RKO (cell line): ENCODE measurements at places on chromosomes 7 and 10.
A peak's percentile ranks its signal among the peaks of the same experiment; 100 is the strongest.

DNA sequence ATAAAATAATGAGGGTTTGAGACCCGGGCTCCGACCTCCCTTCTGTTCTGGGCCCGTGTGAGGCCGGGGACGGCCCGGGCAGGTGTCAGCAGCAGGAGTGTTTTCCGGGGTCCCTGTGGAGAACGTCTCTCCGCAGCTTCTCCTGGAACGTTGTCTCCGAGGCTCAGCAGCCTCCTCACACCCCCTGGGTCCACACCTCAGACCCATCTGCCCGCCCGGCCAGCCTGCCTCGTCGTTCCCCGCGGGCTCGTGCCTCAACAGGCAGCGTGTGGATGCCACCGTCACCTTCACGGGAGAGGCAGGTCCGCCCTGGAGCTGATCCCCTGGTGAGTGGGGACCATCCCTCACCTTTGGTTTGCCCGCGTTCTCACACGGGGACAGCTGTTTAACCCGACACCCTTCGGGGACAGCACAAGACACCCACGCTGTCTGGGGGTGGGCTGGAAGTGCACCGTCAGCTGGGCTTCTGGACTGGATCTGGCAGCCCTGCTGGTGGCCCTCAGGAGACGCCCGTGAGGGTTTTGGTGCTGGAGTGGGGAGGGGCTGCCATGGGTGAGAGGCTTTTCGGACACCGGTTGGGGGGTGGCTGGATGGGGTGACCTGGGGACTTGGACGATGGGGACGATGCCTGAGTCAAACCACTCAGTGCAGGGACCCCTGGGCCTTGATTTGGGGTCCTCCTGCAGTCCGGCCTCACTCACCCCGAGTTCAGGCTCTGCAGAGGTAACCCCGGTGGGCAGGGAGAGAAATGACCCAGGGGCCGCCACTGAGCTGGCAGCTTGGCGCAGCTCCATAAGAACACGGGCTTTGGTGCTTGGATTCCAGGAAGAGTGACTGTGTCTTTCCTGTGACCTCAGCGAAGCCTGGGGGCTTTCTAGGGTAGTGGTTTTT, 131.7 kb downstream of the DNAJB6 start:
- no peak for DNase-seq

GRCh38 chr10:72323771-72324191, 30.9 kb downstream of the DNAJB12 start:
- no peak for DNase-seq

GRCh38 chr10:129498680-129499079, 31.6 kb downstream of the MGMT start:
- DNase-seq: peak; percentile 7

DNA sequence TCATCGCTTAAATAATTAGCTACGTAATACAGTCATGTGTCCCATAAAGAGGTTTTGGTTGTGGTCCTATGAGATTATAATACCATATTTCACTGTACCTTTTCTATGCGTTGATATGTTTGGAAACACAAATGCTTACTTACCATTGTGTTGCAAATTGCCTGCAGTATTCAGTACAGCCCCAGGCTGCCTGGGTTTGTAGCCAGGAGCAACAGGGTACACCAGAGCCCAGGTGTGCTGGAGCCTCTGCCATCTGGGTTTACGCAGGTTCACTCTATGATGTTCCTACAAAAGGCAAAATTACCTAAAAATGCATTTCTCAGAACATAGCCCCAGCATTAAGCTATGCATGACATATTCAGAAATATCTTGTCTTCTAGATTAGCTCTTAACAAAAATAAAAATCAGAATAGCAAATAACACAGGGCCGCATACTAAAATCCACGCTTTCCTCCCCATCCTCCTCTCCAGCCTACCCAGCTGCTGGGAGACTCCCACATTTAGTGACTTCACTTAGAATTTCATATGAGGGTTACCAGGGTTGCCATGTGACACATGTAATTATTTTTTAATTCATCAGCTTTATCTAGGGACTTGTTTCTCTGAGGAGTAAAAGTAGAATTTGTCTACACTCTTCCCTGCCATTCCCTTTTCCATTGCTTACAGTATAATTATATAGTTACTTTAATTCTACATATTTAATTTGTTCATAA, 559.0 kb upstream of the ADARB2 start:
- no peak for DNase-seq

GRCh38 chr7:47938574-47939165, 9.6 kb downstream of the PKD1L1 start:
- DNase-seq: no peak
